ENCODE measurements at places on chromosomes 2 and 18.

DNA sequence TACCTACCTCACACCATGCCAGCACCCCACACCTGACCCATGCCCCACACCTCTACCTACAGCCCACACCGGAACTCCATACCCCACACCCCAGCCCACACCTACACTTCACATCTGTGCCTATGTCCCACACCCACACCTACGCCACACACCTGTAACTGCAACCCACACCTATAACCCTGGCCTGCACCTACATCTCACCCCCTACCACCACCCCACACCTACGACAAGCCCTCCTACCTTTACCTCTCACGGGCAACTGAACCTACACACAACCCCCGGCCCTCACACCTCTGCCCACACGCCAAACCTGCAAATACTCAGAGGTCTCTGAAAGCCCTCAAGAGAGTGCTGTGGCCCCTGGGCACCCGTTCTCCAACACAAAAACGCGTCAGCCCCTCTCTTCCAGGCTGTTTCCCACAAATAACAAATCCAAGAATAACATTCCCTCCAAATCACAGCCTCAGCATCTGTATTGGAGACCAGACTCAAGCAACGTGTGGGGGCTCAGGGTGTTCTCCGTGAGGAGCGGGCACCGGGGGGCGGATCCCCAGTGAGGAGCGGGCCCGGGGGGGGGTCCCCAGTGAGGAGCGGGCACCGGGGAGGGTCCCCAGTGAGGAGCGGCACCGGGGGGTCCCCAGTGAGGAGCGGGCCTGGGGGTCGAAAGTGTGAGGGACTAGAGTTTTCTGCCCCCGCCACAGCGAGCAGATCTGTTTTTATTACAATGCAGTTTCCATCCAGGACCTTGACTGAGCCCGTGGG lies 33.4 kb downstream of the SLC66A2 start:
- DNase-seq = no peak

GRCh38 chr2:65450393-65450792 lies 18.0 kb upstream of the SPRED2 start:
- no peak for DNase-seq

DNA sequence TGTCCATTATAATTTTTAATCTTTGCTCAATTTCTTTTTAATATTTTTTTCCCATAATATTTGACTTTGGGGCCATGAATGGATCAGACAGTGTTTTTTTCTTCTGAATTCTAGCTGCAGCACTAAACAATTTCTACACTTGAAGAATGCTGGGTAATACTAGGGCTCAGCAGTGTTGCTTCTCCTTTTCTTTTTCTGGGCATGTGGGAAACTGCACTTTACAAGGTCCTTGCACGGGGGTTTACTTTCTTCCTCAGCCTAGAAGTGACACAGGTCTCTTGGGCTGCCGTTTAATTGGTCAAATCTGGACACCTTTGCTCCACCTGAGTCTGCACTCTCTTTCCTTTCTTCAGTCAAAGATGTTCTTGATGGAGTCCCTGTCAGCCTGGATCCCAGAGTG lies 135.4 kb upstream of the APCDD1 start:
- no peak for DNase-seq

DNA sequence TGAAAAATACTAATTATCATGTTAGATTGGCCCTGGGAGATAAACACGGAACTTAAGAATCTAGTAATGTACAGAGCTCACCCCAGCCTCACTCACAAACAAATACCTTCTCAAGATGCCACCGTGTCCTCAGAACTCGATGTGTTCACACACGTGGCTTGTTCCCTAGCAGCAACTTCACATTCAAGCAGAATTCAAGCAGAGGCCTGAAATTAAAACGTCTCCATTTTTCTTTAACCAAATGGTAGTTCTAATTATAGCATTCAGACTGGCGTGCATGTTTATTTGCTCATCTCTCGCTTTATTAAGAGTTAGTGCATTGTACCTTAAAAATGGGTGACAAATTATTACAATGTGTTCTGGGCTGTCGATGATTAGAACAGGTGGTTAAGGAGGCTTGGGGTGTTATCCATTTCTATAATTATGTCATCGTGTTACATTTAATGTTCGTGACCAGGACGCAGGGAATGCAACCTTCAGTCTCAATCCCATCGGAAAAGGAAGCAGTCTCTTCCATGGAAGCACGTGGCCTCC lies 57.3 kb upstream of the SLC66A3 start:
- DNase-seq = no peak

DNA sequence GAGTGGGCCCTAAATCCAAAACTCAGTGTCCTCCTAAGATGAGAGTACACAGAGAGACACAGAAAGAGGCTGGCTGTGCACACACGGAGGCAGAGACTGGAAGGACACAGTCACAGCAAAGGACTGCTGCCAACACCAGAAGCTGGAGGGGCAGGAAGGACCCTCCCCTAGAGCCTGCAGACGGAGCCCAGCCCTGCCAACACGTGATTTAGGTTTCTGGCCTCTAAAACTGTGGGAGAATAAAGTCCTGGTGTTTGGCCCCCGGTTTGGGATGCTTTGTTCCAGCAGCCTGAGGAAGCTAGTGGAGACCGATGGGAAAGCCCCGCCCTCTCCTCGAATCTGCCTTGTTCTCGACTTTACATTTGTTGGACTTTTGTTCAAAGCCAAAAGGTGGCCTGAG lies 10.6 kb downstream of the CNDP1 start:
- no peak for DNase-seq

Measured in SK-N-SH (cell line).